ENCODE measurements at places on chromosomes 3 and 15.

- no peak for DNase-seq
Observed at GRCh38 chr3:70306736-70307135, 5.7 kb downstream of the MDFIC2 start.

GRCh38 chr3:73409138-73409763, 215.5 kb downstream of the PDZRN3 start:
- DNase-seq, result no peak

DNA sequence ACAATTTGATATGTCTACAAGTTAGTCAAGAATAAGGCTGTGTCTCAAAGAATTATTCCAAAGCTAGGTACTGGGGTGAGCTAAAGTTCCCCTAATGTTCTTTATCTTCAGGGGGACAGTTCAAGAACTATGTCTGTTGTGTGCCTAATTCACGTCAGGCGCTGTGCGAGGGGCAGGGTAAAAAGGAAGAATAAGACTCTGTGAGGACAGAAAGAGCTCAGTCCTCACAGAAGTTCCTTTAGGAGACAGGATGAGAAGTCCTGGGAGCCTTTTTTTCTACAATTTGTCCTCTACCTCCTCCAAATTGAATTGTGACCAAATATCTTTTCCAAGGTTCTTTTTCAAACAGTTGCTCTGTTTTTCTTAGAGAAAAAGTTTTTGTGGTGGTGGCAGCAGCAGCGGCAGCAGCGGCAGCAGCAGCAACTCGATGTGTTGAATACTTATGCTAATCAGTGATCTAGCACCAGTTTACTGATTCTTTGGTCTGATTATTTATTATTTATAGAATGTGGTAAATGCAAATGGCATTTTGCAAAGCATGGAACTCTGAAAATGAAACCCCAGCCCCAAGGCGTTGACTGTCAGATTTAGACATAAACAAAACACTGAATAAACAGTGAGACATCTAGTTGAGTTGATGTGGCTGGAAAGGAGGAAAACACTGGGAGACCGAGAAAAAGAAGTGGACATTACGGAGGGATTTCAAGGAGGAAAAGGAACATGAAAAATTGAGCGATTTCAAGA, 88.6 kb downstream of the GTPBP8 start:
- DNase-seq, result no peak

DNA sequence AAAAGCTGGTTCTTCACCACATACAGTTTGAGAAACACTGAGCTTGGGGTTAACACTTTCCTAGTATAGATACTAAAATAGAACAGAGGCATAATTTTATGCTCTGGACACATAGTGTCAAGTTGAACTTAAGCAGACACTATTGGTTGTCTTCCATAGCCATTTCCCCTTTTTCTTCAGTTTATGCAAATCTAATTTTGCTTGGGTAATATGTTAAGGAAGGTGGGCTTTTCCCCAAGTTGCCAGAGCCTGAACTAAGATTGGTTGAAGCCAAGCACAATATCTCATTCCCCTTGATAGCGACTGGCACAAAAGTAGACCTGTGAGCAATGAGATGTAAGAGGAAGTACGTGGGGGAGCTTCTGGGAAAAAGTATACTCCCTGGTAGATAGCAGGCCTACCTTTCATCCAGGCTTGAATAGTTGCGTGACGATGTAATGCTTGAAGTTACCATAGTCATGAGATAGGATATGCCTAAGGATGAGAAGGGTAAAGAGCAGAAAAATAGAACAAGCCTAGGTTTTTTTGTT, 4.5 kb upstream of the POPDC2 start:
- no peak for DNase-seq

GRCh38 chr3:124230432-124230831, 238.5 kb upstream of the ROPN1 start:
- DNase-seq, result no peak

DNA sequence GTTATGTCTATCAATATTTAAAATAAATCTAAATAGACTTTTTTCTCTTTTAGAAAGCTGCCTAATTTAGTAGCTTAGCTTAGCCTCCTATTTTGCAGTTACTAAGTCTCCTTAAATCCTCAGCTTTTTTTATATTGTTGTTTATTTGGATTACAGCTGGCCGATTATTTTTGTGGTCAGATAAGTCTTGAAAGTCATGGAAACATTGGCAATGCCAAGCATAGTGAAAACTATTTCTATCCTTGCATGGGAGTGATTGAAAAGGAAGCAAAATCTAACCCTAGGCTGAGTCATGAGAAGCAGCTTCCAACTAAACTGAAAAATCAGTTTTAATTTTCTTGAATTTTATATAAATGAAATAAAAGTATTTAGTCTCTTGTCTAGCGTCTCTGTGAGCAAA, 1063.0 kb upstream of the GBE1 start:
- no peak for DNase-seq

DNA sequence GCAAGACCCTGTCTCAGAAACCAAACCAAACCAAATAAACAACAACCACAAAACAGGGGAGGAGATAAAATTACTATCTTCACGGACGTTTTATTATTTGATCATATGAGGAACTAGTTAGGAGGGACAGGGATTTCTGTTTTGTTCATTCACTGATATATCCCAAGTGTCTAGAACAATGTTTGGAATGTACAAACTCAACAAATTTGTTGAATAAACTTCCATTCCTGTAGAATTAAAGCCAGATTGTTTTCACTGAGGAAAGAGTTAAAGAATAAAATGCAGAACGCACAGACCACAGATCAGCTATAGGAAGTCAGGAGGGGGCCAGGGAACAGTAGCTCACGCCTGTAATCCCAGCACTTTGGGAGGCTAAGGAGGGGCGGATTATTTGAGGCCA, 6.5 kb upstream of the STRC start:
- DNase-seq, result no peak

DNA sequence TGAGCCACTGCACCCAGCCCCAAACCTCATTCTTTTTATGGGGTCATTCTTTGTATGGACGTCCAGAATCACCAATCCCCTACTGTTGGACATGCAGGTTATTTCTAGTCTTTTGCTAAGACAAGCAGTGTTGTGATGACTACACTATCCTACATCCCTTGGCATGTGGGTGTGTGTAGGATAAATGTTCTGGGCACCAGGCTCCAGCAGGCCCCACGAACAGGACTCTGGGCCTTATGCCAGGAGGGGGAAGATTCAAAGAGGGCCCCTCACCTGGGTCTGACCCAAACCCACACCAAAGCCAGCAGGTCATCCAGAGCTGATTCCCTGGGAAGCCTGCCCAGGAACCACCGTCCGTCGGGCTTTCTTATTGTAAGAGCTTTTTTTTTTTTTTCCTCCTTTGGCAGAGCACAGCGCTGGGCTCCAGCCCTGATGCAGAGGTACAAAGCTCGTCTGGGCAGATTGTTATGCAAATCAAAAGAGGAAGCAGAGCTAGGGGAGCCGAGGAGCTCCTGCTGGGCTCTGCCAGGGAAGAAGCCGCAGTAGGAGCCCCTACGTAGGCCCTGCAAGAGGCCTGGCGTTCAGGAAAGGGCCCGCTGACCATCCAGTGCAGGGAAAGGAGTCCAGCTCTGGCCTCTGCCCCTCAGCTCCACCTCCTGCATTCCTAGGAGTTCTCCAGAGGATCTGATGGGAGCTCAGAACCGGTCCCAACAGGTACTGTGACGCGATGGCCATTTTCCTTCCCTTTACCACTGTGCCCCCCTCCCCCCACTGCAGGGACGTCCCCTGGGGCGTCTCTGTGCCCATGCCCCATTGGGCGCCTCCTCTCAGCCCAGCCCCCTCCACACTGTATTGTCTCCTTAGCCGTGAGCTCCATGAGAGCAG, 29.0 kb upstream of the FURIN start:
- no peak for DNase-seq

DNA sequence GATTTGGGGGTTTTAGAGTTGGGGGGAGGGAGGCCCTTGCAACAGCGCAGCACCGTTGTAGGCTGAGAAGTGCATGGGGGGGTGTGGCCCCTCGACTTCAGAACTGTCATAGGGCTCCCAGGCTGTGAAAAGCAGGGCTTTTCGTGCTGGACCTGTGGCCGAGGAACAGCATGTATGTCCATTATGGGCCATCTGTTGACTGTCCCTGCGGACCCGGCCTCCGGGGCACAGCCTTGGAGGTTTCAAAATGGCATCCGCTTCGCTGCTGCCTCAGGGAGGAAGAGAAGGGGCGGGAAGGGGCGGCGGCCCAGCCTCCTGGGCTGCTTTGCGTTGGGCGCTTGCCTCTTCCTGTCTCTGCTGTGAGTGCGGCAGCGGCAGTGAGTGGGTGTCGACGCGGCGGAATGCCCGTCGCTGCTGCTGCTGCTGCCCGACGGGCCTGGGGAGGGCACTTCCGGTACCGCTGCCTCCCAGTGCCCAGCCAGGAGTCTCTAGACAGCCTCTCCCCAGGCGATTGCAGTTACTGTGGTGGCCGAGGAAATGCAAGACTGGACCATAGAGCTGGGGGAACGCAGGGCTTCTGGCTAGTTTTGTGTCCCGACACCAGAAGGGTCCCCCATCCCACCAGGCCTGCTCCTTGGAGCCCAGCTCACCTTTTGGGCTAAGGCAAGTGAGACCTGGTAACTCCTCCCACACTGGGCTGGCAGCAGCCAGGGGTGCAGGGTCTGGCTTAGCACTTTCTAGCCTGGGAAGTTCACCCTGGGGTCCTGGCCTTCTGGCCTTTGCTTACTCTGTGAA, 1.9 kb downstream of the GNAI2 start:
- peak; percentile 85 for DNase-seq

- no peak for DNase-seq
Observed at GRCh38 chr3:49016414-49017228, 1.8 kb downstream of the DALRD3 start.

- peak; percentile 63 for DNase-seq
Observed at GRCh38 chr3:102053375-102053989, 204.2 kb downstream of the NFKBIZ start.

- peak; percentile 74 for DNase-seq
Observed at GRCh38 chr3:141860766-141861513, 15.5 kb upstream of the ATP1B3 start.

GRCh38 chr3:183845608-183846288, 20.4 kb upstream of the MAP6D1 start:
- DNase-seq, result no peak

DNA sequence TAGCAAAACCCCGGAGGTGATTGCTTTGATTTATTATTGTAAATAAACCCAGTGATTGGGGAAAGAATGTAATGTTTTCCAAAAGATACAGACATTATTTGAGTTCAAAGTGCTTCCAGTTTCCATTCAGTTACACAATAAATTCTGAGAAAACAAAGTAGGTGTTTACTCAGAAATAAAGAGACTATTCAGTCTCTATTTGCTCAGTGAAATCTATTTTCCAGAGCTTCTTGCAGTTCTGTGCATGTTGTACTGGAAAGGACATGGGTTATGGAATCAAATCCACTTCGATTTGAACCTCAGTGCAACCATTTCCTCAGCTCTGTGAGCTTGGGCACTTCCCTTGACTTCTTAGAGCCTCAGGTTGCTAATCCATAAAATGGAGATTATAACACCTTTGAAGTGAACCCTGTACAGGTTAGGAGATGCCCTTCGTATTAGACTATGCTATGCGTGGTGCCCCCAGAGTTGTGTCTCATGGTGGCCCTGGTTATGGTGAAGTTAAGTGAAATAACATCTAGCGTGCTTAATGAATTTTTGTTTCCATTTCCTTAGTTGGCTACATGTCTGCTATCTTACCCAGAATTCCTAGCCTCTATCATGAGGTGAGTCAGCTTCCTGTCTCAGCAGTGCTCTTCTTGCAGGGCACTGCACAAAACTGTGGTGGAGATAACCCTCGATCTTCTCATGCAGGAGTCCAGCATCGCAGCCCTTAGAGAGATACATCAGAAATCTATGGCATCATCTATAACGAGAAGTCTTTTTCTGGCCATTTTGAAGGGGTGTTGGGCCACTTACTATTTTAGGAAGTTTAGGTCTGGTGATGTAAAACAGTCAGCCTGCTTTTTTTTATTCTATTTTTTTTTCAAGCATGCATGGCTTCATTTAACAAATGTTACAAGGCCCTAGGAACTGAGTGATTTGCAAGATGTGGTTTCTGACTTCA, 97.7 kb downstream of the RPL39L start:
- peak; percentile 84 for DNase-seq

- no peak for DNase-seq
Observed at GRCh38 chr15:66138096-66138783, 115.3 kb downstream of the MEGF11 start.

GRCh38 chr3:186162221-186162620, 53.3 kb upstream of the ETV5 start:
- DNase-seq, result no peak

DNA sequence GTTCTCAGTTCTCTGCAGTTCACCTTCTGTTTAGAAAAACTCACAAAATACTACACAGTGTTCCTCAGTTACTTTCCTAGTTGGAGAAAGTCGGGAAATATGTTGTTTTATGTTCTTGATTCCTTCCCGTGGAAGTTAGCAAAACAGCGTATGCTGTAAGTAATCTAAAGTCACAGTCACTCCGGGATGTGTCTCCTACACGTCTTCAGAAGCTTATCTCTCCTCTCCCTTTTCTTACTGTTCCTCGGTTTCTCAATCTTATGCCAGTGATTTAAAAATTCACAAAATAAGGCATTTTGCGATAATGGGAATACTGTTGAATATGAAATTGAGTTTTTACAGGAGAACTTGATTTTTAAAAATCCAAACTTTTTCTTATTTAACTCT, 1.7 kb downstream of the HEG1 start:
- DNase-seq, result no peak

- DNase-seq, result no peak
Observed at GRCh38 chr3:170643831-170644230, 58.0 kb upstream of the SLC7A14 start.

- no peak for DNase-seq
Observed at GRCh38 chr3:81300324-81300927, 461.0 kb downstream of the GBE1 start.

All from endothelial cell of umbilical vein (primary cell).